ENCODE measurements at places on chromosomes 11 and 22.
A peak's percentile ranks its signal among the peaks of the same experiment; 100 is the strongest.

GRCh38 chr11:120918257-120918656, 105.6 kb upstream of the TBCEL start:
- DNase-seq = no peak

DNA sequence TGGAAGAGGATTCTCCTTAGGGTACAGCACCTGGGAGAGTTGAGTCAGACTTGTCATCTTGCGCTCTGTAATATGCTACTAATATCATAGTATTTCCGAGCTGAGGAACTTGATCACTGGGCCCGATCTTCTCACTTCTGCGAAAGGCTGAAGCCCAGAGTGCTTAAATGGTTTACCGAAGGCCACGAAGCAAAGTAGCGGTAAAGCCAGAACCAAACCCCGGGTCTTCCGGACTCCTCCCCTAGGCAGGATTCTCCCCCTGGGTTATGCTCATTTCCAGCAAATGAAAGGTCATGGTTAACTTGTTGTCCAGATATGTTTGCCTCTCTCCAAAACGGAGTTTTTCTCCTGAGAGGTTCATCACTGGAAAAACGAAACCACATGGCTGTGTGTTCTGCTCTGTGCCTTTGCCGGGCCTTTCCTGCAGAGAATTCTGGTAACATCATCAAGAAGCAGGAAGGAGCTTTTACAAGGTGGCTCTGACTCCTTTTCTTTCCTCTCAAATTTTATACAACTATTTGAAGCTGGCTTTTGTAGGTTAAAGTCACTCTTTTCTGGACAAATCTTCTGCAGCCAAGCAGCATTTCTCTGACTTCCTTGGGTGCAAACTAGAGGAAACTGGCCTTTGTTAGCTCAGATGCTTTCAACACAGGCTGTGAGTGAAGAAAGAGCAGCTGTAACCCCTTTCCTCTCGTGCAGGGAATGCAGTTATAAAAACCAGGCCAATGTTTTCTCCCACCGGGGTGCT, 35.5 kb downstream of the UBASH3B start:
- no peak for DNase-seq

DNA sequence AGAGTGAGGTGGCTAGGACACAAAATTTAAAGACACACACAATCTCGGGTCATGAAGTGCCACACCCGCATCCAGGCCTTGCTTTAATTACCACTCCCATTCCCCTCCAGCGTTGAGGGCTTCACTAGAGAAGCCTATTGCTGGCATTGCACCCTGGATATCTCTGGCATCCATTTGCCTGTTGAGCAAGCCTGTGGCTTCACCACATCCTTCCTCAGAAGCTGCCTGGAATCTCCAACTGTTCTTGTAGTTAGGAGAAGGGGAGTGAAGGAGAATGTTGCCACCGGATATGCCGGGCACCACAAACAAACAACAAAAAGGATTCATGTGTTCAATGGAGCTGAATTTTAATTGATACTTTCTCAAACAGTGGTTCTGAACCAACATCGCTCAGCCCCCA, 34.4 kb upstream of the RCN1 start:
- DNase-seq = no peak

DNA sequence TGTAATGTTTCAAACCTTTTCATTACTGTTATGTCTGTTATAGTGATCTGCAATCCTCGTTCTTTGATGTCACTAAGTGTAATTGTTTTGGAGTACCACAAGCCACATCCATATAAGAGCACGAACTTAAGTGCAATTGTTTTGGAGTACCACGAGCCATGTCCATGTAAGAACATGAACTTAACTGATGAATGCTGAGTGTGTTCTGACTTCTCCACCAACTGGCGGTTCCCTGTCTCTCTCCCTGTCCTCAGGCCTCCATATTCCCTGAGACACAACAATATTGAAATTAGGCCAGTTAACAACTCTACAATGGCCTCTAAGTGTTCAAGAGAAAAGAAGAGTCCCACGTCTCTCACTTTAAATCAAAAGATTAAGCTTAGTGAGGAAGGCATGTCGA, 23.5 kb downstream of the TESMIN start:
- peak; percentile 24 for DNase-seq

GRCh38 chr22:20247010-20247505, 21.1 kb downstream of the RTN4R start:
- no peak for DNase-seq

DNA sequence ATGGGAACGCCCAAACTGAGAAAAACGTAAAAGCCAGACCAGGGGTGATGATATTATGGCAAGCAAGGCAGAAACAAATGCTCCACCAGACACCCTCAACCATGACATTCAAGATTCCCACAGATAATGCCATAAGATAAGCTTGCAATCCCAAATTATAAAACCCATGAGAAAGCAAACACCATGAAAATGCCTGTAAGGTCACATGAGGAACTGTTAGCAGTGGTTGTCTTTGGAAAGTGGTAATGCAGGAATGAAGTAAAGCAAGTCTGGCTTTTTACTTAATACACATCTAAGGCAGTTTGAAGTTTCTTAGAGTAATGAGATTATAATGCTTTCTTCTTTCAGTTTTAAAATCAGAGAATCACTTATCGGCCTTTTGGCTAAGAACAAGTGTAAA, 111.0 kb downstream of the MN1 start:
- peak; percentile 5 for DNase-seq

- peak; percentile 69 for DNase-seq
Observed at GRCh38 chr11:94897330-94897768, 76.0 kb downstream of the CWC15 start.

DNA sequence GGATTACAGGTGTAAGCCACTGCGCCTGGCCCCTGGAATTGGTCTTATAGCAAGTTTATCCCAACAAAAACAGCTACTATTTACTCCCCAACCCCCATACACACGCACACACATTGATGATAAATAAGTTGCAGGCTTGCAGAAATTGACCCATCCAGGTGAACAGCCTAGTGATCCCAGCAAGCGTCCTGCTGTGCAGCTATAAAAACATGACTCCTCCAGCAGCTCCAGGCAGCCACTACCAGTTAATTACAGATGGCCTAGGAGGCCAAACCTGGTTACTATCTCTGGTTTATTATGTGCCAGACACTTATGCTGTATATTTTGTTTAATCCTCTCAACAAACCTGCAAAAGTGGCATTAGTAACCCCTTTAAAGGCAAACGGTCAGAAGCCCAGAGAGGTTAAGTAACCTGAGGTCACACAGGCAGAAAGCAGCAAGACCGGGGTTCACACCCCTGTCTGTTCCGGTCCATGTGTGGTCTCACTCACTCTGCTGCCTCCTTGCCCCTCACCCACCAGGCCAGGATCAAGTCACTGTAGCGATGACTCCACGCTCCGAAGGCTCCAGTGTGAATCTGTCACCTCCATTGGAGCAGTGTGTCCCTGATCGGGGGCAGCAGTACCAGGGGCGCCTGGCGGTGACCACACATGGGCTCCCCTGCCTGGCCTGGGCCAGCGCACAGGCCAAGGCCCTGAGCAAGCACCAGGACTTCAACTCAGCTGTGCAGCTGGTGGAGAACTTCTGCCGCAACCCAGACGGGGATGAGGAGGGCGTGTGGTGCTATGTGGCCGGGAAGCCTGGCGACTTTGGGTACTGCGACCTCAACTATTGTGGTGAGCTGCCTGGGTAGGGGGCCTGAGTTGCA, 6.6 kb downstream of the F2 start:
- DNase-seq = no peak

- no peak for DNase-seq
Observed at GRCh38 chr11:24779791-24780190, 282.9 kb downstream of the LUZP2 start.

DNA sequence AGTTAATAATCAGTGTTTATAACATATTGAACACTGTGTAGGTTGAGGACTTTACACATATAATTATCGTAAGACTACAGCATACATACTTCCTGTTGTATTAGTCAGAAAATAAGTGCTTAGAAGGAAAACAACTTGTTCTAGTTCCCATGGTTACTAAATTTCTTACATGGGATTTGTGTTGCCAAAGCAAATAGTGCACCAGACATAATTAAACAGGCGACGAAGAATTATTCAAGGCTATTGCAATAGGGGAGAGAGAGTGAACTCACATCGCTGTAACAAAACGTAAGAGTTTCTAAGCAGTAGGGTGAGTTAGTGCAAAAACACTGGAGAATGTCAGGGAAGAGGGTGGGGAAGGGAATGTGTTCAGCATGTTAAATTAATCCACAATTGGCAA, 347.8 kb downstream of the CNTN5 start:
- no peak for DNase-seq

DNA sequence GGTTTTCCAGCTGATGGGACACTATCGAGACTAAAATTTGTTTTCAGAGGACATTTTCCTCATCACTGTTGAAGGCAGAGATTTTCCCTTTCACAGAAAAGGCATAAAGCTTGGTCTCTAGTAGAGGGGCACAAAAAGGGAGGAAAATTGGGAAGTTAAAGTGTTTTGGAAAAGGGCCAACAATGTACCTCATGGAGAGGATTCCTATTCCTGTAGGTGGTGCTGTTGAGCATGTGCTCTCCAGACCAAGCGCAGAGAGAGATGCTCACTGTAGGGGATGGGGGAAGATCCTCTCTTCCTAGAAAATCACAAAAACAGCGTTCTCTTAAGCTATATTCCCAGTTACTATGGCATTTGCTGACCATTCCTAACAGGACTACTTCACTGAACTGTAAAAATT, 44.9 kb downstream of the OR4C46 start:
- no peak for DNase-seq

DNA sequence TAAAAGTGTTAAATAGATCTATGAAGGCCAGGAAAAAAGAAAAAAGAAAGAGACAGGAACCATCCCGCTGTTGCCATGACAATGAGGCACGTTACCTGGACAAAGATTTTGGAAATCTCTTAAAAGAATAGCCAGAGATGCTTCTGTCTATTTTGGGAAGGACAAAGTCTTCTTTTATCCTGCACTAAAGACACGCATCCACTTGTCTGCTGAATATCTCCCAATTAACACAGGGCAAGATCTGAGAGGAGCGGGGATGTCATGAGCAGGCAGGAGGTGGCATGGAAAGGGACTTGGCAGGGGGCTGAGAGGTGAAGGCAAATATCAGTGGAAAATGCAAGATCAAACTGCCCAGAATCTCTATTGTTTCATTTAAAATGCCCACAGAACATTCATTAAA, 153.8 kb upstream of the BLID start:
- DNase-seq = no peak

- no peak for DNase-seq
Observed at GRCh38 chr11:99020352-99021225, at the start of gene CNTN5. TSS of gene CNTN5 (plus strand) at chr11:99020949.

- no peak for DNase-seq
Observed at GRCh38 chr11:112392904-112393303, 132.2 kb upstream of the PLET1 start.

DNA sequence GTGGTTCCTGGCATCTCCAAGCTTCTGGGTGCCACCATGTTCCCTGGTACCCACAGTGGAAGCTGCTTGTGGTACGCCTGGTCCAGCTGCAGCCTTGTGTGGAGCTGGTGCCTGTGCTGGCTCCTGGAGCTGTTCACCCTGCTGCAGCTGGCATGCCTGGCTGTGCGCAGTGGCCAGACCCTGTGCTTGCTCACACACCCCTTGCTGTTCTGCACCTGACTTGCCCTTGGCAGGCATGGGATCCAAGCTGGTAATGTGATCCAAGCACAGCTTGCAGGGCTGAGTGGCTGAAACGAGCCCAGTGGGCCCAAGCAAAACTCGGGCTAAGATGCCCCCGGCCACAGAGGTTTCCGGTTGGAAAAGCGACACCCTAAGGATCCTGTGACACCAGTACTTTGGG, 104.7 kb upstream of the CLMP start:
- DNase-seq = no peak

DNA sequence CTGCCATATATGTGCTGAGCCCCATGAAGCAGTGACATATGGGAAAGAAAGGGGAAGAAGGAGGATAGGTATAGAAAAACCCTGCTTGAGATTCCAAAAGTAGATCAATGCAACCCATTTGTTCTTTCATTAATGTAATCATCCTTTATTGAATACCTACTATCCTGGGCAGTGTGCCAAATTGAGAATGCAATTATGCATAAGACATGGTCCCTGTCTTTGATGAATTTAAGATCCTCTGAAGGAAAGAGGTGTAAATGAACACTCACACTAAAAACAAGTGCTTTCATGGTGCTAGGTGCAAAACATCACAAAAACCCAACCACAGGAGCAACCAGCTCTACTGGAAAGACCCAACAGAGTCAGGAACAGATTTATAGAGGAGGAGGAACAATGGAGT, 29.7 kb downstream of the FLI1 start:
- no peak for DNase-seq

GRCh38 chr11:47593492-47593933, 698 bp downstream of the C1QTNF4 start:
- no peak for DNase-seq

DNA sequence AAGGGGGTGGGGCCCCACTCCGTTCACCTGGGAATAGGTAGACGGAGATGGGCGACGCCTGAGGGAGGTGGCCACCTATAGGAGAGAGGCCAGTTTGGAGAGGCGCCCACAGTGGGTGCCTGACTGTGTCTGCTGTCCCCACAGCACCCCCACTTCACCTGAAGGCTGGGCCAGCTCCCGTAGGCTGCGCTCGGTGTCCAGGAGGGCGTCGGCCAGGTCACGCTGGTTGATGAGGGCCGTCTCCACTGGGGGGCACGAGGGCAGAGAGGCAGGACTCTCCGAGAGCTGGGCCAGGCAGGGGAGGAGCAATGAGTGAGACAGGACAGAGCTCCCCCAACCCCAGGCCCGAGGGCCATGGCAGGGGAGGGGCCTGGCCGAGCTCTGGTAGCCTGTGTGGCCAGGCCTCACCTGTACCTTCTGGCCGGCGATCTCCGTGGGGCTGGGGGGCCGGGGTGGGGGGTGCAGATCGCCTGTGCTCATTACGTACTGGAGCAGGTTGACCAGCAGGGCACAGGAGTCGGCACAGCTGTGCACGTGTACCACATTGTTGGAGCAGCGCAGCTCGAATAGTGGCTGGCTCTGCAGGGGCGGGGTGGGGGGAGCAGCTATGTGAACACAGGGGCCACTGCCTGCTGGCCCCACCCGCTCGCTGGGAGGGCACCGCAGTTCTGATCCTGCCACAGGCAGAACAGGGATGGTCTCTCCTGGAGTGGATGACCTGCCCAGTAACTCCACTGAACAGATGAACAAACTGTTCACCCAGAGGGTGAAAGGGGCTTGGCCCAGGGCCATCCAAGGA, 14.7 kb downstream of the ATG2A start:
- no peak for DNase-seq

DNA sequence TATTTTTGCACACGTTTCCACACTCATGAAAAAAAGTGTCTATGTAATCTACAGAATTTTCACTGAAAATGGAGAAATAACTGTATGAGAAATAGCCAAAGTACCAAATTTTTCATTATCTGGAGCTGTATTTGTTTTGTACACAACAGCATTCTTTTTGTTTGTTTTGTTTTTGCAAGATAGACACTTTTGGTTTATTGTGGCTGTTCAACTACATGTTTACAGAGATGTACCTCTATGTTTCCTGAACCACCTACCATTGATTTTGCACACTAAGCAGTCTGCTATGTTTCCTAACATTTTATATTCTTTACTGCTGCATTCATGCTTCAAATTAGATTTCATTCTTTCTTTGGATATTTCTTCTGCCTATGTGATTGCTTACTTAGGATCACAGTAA, 116.3 kb downstream of the ELP4 start:
- no peak for DNase-seq

All from Caco-2 (cell line).